ENCODE measurements at places on chromosomes 3 and 15.

- no peak for DNase-seq
These were observed 5.8 kb downstream of the RCCD1 start for GRCh38 chr15:90960298-90961091.

DNA sequence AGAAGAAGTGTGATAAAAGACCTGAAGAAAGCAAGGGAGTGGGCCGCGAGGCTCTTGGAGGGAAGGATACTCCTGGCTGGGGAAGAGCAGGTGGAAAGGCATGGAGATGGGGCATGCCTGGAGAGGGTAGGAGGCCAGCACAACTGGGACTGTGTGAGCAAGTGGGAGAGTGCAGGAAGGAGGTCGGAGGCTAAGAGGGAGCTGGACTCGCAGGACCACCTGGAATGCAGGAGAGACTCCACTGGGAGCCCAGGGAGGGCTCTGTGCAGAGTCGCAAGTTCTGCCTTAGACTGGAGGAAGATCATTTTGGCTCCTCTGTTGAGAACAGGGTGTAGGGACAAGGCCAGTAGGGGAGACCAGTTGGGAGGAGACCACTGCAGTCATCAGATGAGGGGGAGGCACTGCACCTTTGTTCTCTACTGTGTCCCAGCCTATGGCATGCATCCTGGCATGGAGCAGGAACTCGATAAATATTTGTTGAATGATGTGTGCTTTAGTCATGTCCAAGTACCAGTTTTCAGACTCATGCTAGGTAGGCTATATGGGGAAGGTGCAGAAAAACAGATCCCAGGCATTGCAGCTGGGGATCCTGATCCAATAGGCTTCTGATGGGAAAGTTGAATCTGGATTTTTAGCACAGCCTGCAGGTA, 13.7 kb downstream of the FAM107A start:
- DNase-seq: no peak

GRCh38 chr3:69090021-69090420, 5.3 kb downstream of the ARL6IP5 start:
- DNase-seq: peak; percentile 68

DNA sequence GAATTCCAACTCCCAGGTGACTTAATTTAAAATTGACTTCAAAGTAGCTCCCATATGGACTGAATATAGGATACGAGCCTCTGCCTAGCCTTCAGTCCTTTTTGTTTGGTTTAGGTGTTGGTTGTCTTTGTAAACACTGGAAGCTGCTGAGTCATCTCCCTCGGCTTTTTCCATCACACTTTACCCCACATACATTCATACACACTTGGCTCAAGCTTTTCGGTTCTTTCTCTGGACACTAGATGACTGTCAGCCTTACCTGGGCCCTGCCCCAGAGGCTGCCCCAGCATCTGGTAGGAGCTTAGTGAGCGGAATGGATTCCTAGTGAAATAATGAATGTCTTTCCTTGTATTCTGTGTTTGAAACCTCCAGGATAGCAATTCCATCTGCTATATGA, 201.5 kb upstream of the IL12A start:
- DNase-seq: peak; percentile 52

DNA sequence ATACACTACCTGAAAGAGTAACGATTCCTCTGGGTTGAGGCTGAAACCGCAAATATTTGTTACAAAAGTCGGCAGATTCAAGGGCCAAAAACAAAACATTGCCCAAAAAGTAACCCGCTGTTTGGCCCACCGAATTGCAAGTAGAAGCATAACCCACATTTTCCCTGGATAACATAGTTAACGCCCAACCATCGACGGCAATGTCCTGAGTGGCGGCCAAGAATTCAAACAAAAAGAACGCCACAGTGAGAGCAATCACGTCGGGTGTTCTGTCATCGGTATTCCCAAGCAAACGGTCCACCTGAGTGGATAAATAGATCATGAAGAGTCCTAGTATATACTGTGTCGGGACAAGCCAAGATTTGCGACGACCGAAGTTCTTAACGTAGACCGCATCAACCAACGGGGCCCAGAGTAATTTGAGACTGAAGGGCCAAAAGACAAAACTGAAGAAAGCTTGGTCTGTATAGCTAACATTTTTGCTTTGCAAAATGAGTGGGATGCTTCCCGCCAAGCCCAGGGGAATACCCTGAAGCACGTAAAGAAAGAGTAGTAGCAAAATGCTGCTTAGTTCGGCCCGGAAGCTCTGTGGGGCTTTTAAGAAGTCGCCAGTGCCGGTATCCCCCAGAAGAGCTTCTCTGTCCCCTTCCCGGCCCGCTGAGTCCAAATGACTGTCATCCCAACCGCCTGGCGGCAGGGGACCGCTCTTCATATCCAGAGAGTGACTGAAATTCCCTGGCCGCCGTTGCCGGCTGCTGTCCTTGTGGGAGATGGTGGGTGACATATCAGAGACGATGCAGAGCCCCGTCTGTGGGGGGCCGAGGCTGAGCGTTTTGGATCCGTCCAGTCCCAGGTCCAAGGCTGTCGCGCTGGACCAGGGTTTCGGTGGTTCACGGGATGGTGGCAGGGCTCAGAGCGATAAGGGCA, 750 bp downstream of the SLC33A1 start:
- DNase-seq: no peak

GRCh38 chr3:143668924-143669790, 179.1 kb downstream of the SLC9A9 start:
- DNase-seq: no peak

DNA sequence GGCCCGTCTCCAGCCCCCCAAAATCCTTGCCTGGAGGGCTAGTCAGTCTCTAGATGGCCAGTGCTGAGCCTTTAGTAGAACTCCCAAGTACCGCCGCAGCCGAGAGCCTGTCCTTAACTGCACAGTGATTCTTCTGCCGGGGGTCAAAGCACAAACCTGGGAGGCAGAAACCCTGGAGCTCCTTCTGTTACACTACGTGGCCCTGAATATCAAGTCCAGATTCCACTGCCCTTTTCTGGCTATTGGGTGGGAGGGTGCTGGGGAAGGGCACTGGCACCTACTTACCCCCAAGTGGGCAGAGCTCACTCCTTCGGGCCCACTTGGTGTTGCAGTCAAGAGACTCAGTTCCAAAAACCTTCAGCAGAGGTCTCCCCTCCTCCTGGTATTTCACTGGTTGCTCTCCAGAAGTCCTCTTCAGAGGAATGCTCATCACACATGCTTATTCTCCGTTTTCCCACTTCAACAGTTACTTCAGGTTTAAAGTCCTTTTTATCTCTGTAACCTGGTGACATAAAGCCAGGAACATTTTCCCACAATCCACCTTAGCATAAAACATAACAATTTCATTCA, 10.8 kb downstream of the PDHB start:
- no peak for DNase-seq

GRCh38 chr15:35784745-35785144, 238.8 kb upstream of the DPH6 start:
- DNase-seq: no peak

DNA sequence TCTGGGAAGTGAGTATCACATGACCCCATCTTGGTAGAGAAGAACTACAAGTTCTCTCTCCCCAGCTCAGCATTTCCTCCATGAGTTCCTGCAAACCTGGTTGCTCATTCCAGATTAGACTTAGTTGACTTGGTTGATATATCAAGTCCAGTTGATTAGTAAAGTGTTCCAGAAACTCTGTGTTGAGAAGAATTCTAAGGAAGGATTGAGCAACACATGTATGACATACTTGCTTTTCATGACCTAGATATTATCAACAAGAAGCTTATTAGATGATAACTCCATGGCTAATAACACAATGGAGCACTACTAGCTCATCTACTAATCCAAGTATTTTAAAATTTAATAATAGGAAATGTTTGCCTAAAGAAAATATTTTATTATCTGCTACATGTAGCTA, 6.4 kb upstream of the EID1 start:
- no peak for DNase-seq

DNA sequence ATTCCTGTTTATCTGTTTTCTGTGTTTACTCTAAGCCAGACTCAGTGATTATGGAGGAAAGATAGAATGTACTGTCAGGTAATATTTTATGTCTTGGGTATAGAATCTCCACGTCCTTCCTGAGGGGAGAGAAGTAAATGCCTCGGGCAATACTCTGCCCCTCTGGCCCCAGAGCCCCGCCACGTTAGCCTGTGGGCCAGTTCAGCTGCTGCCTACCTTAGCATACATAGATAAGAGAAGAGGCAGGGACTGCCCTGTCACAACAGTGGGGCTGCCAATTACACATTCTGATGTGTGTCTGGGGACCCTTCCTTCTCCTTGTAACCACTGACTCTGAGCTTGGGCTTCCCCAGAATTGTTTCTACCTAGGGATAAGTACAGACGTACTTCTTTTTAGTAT, 347.7 kb upstream of the ATP11B start:
- DNase-seq: no peak

DNA sequence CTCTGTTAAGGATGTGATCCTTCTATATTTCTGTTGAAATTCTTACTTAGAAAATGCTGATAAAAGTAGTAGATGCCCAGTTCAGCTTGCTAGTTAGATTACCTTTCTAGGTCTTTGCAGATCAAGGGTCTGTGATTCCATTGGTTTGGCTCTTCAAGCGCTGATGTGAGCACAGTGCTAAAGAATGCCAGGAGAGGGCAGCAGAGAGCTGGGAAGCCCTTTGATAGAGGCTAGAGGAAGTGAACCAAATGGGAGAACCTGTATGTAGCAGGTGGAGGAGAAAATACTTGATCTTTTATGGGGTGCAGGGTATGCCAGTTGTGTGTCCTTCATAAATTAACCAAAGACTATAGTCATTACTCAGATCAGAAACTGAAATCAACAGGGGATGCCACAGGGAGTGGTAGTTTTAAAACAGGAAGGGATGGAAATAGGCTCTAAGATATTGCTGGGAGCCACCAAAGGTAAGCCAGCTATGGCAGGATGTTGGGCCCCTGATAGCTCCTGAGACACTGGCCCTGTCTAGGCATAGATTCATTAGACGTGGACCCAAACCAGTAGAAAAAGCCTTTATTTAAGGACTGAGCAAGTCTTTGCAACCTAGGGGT, 677.4 kb downstream of the SQOR start:
- DNase-seq: peak; percentile 29

DNA sequence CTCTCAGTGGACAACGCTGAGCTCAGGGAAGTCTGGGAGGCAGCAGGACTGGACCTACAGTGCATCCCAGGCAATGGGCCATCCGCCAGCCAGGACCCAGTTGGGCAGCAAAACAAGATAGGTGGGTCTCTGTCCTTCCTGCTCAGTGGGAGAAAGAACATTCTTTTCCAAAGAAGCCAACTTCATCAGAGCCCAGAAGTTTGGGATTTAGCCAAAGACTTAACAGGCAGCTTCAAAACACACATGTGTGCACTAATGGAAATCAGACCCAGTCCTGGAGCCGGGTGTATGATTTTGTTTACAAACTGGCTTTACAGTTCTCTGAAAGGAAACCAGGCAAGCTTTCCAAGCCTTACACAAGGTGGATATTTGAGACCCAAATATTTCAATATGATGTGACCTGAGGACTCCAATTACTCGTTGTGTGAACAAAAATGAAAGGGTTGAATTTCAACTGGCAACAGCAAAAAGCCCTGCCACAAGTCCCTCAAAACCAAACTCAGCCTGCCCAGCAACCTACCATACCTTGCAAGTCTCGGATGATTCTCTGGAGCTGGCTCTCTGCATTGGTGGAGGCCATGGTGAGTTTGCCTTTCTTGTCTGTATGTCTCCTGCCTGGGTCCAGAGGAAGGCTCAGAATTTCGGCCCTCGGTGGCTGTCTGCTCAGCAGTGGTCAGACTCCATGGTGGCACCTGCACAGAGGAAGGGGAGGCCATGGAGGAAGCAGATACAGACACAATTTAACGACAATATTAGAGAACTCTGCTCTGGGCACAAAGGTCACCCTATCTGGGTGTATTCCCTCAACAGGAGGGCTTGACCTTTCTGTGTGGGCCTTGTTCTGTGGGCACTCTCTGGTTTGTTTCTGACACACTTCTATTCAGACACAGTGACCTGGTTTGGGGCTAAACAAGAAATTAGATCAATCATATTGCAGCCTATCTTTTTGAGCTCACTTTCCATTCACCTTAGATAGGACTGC, 11.0 kb downstream of the FYCO1 start:
- DNase-seq: peak; percentile 80

DNA sequence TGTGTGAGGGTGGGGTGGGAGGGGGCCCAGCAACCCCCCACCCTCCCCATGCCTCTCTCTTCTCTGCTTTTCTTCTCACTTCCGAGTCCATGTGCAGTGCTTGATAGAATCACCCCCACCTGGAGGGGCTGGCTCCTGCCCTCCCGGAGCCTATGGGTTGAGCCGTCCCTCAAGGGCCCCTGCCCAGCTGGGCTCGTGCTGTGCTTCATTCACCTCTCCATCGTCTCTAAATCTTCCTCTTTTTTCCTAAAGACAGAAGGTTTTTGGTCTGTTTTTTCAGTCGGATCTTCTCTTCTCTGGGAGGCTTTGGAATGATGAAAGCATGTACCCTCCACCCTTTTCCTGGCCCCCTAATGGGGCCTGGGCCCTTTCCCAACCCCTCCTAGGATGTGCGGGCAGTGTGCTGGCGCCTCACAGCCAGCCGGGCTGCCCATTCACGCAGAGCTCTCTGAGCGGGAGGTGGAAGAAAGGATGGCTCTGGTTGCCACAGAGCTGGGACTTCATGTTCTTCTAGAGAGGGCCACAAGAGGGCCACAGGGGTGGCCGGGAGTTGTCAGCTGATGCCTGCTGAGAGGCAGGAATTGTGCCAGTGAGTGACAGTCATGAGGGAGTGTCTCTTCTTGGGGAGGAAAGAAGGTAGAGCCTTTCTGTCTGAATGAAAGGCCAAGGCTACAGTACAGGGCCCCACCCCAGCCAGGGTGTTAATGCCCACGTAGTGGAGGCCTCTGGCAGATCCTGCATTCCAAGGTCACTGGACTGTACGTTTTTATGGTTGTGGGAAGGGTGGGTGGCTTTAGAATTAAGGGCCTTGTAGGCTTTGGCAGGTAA, 8.1 kb downstream of the FAM131A start:
- no peak for DNase-seq

DNA sequence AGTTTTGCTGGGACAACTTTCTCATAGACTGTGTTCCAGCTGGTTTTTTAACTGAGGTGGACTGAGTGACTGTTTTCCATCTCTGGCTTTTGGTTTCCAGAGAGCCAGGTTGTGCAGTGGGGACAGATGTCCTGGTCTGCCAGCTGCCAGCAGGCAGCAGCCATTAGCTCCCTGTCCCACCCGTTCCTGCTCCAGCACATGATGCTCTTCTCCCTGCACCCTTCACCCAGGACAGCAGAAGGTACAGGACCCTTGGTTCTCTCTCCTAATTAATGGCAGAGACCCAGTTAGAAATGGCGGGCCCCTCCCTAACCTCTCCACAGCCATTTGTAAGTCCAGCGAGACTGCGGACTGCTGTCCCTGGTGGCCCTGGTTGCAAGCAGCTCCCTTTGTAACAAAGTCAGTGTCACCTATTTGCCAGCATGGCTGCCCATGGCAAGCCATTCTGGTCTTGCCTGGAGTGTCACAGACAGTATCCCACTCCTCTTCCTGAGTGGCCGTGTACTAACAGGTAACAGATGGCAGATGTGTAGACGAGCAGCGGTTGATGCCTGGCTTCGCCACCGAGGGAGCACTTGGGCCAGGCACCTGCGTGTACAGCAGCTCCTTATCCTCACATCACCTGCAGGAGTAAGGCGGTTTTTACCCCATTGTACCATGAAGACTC, 148.3 kb downstream of the DNAJB8 start:
- DNase-seq: no peak

- DNase-seq: no peak
These were observed 295.2 kb downstream of the VGLL3 start for GRCh38 chr3:86695752-86696151.

GRCh38 chr3:127443581-127444375, 146.8 kb downstream of the TPRA1 start:
- DNase-seq: no peak

Measured in fibroblast of skin of left quadriceps (primary cell).